NCI-H2227 treated with DMSO at 0.1 percent for 48 hours (cell line): ENCODE measurements at places on chromosomes 6 and 20.

DNA sequence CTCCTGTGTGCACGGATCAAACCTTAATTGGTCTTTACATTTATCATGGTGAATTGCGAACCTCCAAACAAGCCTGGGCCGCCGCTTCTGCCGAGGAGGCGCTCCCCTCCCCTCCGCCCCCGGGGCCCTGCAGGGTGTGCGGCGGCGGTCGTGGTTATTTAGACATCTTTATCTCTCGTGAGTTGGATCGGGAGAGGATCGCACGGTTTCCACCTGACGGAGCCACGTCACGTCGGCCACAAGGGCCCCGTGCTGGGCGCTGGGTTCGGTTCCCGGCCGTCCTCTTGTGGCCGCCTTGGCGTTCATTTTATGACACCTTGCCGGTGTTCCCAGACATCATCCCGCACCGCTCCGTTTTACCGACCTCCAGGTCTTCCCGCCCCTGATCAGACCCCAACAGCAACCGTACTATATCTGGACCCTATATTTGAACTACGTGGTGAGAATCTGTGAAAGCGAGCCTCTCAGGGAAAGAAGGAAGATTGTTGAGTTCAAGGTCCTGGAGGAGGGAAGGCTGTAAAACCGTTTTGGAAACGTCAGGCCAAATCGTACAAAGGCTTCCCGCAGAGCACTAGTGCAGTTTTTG lies 1.3 kb upstream of the CNR1 start:
- DNase-seq: peak; percentile 19

GRCh38 chr6:161033667-161034066 lies 42.1 kb downstream of the MAP3K4 start:
- no peak for DNase-seq

- DNase-seq: no peak
These were observed 256.9 kb downstream of the LRFN2 start for GRCh38 chr6:40330301-40330721.

- no peak for DNase-seq
These were observed 51.2 kb downstream of the CHD6 start for GRCh38 chr20:41566896-41567527.

GRCh38 chr6:154370545-154370944 lies 13.9 kb upstream of the IPCEF1 start:
- DNase-seq: no peak

GRCh38 chr20:1287787-1288569 lies 21.9 kb downstream of the SNPH start:
- no peak for DNase-seq

DNA sequence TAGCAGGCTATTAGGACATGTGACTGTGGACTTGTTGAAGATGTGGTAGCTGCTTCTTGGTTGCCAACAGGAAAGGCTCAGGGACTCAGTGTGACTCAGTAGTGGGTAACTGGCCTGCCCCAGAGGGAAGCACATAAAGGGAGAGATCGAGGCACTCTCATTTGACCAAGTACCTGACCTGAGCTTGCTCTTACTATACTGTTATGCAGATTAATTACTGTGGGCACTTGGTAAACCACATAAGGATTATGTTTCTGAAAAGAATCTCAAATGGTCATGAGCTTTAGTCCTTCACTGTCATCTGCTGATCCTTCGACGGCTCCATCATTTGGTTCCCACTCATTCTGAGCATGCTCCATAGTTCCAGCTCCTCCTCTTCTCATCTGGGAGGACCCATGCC lies 48.2 kb upstream of the RPL7L1 start:
- no peak for DNase-seq

DNA sequence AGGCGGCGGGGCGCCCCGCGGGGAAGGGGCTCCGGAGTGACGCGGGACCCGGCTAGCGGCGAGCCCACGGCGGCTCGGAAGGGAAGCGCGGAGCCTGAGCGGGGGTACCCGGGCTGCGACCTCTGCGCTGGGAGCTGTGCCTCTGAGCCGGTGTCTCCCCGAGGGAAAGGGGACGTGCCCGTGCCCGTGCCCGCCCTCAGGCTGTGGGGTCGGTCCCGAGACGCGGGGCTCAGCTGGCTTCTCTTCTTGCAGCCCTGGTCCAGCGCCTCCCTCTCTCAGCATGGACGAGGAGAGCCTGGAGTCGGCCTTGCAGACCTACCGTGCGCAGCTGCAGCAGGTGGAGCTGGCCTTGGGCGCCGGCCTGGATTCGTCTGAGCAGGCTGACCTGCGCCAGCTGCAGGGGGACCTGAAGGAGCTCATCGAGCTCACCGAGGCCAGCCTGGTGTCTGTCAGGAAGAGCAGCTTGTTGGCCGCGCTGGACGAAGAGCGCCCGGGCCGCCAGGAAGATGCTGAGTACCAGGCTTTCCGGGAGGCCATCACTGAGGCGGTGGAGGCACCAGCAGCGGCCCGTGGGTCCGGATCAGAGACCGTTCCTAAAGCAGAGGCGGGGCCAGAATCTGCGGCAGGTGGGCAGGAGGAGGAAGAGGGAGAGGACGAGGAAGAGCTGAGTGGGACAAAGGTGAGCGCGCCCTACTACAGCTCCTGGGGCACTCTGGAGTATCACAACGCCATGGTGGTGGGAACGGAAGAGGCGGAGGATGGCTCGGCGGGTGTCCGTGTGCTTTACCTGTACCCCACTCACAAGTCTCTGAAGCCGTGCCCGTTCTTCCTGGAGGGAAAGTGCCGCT lies 686 bp downstream of the ZGPAT start:
- DNase-seq: no peak

GRCh38 chr6:106623039-106623438 lies 6.3 kb downstream of the RTN4IP1 start:
- no peak for DNase-seq

- DNase-seq: no peak
These were observed 174.5 kb upstream of the AKAP12 start for GRCh38 chr6:151065027-151065815.

GRCh38 chr6:156396791-156397418 lies 380.3 kb upstream of the ARID1B start:
- DNase-seq: no peak

DNA sequence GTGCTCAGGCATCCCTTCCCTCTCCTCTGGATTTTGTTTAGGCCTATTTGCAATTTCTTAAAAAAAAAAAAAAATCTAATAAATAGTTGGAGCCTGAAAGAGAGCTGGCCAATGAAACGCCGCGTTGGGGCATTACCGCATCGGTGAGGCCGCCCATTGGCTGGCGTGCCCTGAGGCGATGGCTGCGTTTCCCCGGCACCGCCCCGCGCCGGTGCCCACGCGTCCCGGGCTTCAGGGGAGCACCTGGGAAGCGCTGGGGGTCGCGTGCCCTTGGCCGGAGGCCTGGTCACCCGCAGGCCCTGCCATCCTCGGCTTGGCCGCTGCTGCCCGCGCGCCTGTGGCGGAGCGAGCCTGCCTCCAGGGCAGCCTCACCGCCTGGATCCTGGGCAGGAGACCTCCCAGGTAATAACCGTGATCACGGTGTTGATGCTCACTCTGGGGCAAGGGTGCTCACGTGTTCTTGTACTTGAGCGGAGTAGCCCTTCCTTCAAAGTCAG lies 155.4 kb downstream of the NRN1 start:
- DNase-seq: peak; percentile 78

GRCh38 chr6:69861986-69862385 lies 4.4 kb upstream of the COL19A1 start:
- no peak for DNase-seq

- no peak for DNase-seq
These were observed 254.9 kb downstream of the PLCB1 start for GRCh38 chr20:8386991-8387390.

DNA sequence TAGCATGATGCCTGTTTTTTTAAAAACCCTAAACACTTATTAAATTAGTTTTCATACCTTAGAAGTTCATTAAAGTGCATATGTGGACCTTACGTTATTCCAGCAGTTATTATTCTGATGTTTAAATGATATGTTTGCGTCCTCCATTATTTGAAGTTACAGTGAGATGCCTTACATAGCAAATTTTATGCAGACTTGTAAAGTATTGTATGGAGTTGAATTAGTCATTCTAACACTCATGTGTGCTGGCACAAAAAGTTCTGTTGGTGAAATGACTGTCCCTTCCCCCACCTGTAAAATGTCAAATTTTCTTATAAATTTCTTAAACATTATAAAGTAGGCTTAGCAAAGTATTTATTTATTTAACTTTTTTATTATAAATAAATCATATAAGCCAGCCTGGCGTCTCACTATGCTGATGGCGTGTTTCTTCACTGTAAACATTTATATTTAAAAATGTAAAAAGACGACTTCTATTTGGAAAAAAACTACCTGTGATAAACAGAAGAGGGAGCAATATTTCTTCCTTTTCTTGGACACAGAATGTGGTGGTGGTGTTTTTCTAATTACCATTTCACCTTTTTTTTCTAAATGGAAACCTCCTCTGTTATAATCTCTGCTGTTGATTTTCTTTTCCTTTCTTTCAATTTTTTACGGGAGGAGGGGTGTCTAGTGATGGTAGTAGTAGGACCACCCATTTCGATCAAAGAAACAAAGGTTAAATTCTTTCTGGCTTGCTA lies 155.4 kb downstream of the RFPL4B start:
- DNase-seq: no peak

GRCh38 chr20:24949756-24950127 lies 673 bp downstream of the CST7 start:
- no peak for DNase-seq
